ENCODE measurements at places on chromosomes 16 and 17.

DNA sequence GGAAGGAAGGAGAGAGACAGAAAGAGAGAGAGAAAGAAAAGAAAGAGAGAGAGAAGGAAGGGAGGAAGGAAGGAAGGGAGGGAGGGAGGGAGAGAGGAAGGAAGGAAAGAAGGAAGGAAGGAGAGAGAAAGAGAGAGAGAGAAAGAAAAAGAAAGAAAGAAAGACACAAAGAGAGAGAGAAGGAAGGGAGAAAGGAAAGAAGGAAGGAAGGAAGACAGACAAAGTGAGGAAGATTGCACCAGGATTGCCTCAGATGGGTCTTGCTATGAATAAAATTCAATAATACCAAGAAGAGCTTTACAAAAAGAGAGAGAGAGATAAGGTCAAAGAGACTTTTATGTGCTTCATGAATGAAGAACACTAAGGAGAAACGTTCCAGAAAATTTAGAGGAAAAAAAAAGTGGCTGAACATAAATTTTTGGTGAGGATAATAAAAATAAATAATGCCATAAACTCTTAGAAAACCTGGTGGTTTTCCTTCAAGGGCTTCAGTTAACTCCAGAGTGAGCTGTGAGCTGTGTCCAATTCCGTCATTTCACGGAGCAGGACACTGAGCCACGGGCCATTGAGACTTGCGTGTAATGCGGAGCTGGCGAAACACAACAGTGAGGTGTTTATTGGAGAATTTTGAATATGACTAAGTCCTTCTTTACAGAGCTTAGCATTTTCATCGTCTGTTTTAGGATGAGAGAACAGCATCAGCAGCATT, 72.7 kb upstream of the TNRC6C start:
- no peak for DNase-seq

GRCh38 chr17:52110923-52111581, 47.5 kb downstream of the CA10 start:
- DNase-seq: no peak

GRCh38 chr17:37047631-37048104, 98.9 kb downstream of the AATF start:
- DNase-seq: peak; percentile 81

GRCh38 chr16:81500833-81501521, 56.4 kb downstream of the CMIP start:
- peak; percentile 42 for DNase-seq

- no peak for DNase-seq
Measured at GRCh38 chr17:51435171-51435552, 174.8 kb downstream of the UTP18 start.

DNA sequence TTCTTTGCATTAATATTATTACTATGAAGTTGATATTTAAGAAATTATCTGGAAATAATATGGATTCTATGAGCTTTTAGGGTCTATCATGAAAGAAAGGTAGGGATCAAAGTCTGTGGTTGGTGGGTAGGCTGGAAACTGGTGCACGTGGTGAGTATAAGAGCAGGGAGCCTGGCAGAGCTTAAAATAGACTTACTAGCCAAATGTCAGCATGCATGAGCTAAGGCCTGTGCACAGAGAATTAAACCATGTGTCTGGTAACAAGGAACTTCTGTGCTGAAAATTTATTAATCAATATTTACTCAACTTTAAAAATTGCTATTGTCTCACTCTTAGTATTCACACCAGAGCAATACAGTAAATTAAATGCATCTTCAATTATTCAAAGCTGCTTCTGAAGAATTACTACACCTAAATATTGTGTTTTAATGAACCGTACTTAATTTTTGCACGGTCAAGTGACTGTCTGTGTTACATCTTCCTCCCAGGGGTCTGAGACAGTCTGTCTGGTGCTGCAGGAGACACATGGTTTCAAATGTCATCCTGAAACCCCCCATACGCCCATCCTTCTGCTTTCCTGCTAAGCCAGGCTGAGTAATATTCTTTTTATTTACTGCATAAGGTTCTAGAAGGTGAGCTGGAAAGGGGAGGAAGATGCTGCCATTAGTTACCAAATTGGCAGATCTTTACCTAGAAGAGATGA, 161.0 kb upstream of the NLRP1 start:
- no peak for DNase-seq

DNA sequence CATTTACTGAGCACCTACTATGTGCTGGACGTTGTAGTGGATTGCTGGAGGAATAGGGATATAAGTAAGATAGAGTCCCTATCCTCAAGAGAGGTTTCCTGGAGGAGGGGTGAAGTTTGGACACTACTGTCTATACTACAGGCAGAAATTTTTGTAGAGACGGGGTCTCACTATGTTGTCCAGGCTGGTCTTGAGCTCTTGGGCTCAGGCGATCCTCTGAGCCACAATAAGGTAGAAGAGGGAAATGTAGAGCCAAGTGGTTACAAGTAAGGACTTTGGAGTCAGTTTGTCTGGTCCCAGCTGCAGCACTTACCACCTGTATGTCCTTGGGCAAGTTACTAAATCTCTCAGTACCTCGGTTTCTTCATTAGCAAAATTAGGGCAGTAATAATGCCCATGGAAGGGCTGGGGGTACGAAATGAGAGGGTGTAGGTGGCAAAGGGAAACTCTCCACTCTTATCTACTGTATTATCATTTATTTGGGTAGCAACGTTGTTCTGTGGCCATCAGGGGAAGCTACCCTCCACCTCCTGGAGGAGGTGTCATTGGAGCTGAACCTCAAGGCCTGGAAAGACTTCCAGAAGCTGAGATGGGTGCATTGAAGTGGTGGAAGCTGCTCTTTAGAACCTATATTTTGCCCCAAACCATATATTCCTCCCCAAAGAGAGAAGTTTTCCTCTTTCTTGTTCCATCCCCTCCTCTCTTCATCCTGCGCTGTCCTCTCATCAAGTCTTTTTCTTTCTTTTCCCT, 34.9 kb upstream of the DHX8 start:
- DNase-seq: no peak

- no peak for DNase-seq
Measured at GRCh38 chr17:62987136-62987535, 21.1 kb downstream of the TANC2 start.

DNA sequence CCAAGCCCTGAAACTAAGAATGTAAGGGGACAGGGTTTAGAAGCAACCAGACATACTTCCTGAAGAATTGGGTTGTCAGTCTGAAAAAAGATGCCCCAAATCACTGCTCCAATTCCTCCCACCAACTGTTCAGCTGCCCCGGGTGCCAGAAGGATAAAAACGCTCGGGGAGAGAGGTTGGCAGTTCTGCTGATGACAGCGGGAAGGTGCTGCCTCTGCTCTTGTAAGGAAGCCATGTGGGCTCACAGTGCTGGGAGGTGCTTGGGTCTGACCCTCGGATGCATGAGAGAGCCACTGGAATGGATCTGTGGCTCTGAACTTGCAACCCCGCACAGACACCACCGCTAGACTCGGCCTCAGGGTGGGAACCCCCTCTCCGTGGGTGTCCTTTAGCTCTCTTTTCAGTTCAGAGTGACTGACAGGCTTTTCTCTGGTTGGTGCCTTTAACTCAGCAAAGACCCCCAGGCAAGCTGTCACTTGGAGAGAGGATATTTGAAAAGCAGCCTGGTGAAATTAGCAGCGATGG, 364.8 kb upstream of the RBFOX1 start:
- DNase-seq: no peak

DNA sequence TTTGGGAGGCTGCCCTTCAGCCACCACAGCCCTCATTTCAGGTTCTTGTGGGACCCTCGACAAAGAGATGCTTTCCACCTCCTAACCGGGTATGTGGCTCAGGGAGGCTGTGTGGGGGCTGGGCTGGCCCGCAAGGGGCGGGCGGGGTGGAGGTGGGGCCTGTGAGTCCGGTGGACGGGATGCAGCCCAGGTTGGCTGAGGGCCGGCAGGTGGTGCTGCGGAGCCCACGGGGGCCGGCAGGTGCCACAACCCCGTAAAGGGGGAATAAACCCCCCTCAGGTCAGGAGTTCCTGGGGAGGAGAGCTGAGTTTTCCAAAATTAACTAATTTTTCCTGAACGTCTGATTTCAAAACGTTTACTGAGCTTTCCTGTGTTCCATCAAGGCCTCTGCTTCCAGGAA, 4.9 kb upstream of the CIAO3 start:
- no peak for DNase-seq

GRCh38 chr16:88599092-88599733, 29.0 kb downstream of the ZC3H18 start:
- no peak for DNase-seq

- DNase-seq: peak; percentile 83
Measured at GRCh38 chr16:67396159-67397035, 3.1 kb upstream of the TPPP3 start.

- peak; percentile 30 for DNase-seq
Measured at GRCh38 chr17:266219-266618, 84.8 kb upstream of the DOC2B start.

DNA sequence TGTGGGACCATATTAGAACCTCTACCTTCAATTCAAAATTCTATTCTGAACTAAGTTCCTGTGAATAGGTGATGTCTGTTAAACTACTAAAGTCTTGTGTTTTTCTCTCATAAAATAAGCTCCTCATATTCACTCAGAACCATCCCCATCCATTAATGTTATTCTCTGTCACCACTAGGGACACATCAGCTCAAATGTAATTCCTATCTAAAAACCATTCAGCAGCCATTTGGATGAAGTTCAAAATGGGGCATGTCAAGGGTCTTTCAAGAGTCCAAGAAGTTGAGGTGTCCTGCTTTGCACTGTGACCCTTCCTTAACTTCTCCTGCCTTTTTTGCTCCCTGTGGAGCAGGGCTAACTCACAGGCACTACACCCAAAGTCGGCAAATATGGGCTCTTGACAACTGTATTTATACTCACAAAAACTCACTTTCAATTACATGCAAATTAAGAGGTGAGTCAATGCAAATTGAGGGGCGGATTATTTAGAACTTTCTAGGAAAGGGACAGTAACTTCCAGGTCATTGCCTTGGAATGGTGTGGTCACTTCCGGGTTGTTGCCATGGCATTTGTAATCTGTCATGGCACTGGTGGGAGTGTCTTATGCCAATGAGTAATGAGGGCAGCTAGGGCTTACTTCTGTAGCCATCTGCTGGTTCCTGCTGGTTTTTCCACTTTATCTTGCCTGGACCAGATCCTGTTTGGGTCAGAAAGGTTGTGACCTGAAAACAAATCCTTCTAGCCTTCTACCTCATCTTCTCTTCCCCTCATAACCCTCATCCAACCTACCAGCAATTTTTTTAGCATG, 128.2 kb upstream of the COX10 start:
- no peak for DNase-seq

DNA sequence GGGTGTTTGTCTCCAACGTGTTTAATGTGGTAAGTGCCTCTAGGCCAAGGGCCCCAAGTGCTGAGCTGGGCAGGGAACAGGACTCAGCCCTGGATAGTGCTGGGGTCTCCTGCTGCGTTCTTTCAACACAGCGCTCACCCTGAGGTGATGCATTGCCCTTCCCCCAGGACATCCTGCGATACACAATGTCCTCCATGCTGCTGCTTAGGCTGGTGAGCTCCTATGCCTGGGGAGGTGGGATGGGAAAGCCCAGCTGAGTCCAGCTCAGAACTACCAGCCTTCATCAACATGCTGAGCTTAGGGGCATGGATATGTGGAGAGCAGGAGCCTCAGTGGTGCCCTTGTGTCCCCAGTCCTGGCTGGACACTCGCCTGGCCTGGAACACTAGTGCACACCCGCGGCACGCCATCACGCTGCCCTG, 563 bp downstream of the ZACN start:
- DNase-seq: no peak

DNA sequence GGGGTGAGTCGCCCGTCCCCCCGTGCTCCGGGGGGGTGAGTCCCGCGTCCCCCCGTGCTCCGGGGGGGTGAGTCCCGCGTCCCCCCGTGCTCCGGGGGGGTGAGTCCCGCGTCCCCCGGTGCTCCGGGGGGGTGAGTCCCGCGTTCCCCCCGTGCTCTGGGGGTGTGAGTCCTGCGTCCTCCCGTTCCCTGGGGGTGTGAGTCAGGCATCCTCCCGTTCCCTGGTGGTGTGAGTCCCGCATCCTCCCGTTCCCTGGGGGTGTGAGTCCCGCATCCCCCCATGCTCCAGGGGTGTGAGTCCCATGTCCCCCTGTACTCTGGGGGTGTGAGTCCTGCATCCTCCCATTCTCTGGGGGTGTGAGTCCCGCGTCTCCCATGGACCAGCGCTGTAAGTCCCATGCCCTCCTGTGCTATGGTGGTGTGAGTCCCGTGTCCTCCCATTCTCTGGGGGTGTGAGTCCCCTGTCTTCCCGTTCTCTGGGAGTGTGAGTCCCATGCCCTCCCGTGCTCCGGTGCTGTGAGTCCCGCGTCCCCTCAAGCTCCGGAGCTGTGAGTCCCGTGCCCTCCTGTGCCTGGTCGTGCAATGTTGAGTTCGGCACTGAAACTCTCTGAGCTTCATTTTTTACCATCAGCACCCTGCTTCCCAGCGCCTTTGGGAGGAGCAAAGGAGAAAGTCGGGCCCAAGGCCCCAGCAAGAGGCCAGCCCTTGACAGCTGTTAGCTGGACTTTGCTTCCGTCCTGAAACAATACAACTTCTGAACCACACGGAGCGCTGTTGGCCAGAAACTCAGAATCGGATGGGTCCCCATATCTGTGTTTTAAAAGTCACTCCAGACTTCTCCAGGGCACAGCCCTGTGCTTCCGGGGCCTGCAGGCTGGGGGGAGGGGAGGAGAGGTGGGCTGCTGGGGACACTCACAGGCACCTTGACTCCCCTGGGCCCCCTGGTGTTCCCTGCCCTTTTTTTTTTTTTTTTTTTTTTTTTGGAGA, 11.5 kb upstream of the ZC3H18 start:
- DNase-seq: peak; percentile 69

GRCh38 chr17:69912805-69913204, 162.2 kb upstream of the KCNJ16 start:
- no peak for DNase-seq

GRCh38 chr16:89581861-89582563, 6.5 kb downstream of the CPNE7 start:
- no peak for DNase-seq

GRCh38 chr17:38606646-38607611, 1.2 kb upstream of the SRCIN1 start:
- DNase-seq: no peak

DNA sequence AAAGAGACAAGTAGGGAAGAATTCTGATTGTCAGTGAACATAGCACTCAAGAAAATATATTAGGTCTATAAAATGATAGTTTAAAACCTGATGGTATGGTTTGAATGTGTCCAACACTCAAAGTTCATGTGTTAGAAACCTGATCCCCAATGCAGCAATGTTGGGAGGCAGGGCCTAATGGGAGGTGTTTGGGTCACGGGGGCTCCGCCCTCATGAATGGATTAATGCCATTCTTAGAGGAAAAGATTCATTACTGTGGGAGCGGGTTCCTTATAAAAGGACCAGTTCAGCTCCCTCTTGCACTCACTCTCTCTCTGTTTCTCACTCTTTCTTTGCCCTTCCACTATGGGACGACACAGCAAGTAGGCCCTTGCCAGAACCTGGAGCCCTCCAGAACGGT, 41.5 kb upstream of the SLC47A1 start:
- DNase-seq: peak; percentile 24

DNA sequence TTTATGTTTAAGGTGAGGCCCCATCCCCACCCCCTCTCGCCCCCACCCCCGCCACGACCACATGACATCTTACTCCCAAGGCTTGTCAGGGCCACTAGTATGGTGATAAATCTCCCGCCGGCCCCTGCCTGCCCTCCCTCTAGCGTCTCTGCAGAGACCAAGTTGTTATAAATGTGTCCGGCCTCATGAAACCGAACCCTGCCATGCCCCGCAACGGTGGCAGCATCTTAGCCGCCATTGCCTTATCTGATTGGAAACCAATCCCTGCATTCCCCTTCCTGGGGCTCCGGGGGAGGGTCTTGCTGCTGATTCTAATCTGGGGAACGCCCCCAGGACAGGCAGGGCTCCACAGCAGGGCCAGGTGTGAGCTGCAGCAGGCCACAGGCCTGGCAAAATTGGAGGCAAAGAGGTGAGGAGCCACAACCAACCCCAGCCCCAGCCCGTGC, 352.4 kb downstream of the C16orf95 start:
- DNase-seq: no peak
